ENCODE measurements at places on chromosomes 11 and 22.

- no peak for DNase-seq
Measured at GRCh38 chr11:73962101-73962705, 11.4 kb downstream of the DNAJB13 start.

- peak; percentile 89 for DNase-seq
Measured at GRCh38 chr22:36065775-36066544, 37.3 kb upstream of the RBFOX2 start.

- no peak for DNase-seq
Measured at GRCh38 chr11:46351148-46351547, 3.9 kb downstream of the DGKZ start.

GRCh38 chr22:22348815-22349454 is 104.3 kb downstream of the VPREB1 start:
- no peak for DNase-seq

- no peak for DNase-seq
Measured at GRCh38 chr11:6219359-6219758, 14.0 kb downstream of the C11orf42 start.

GRCh38 chr22:44179196-44179988 is 1.3 kb upstream of the PARVG start:
- DNase-seq, result no peak

DNA sequence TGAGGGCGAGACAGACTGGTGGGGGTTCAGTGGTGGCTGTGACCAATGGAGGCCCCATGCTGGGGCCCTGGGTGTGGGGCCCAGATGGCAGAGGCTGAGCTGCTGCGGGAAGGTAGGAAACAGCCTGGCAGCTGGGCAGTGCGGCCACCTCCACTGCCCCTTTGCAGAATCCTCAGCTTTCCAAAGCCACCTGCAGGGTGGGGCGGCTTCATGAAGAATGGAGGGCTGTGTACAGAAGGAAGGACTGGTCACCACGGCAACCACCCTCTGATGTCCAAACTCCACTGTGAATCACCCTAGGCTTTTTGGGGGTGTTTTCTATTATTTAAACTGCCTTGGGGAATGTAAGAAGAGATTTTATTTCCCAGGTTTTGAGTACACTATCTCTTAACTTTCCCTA is 166.3 kb upstream of the NAV2 start:
- no peak for DNase-seq

DNA sequence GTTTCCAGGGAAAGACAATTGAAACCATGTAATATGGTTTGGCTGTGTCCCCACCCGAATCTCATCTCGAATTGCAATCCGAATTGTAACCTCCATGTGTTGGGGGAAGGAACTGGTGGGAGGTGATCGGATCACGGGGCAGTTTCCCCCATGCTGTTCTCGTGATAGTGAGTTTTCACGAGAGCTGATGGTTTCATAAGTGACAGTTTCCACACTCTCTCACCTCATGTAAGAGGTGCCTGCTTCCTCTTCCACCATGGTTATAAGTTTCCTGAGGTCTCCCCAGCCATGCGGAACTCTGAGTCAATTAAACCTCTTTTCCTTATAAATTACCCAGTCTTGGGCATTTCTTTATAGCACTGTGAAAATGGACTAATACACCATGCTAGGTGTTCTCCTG is 148.3 kb upstream of the CADM1 start:
- no peak for DNase-seq

DNA sequence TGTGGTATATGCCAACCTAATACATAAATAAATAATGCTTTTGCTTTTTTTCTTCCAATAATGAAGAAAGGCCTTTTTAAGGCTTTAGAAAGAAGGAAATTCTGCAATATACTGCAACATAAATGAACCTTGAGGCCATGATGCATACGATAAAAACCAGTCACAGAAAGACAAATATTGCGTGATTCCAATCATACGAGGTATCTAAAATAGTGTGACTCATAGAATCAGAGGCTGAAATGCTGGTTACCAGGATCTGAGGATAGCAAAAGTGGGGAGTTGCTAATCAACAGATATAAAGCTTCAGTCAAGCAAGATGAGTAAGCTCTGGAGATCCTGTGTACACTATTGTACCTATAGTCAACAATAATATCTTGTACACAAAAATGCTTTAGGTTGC is 24.2 kb downstream of the MS4A6A start:
- no peak for DNase-seq

GRCh38 chr11:20599221-20600019 is at the start of gene SLC6A5:
SLC6A5 (plus strand) TSS chr11:20599608; CDS start chr11:20599673, 65 bp downstream.
- peak; percentile 75 for DNase-seq

GRCh38 chr11:65505466-65506289 is 6.8 kb downstream of the MALAT1 start:
- DNase-seq, result no peak

DNA sequence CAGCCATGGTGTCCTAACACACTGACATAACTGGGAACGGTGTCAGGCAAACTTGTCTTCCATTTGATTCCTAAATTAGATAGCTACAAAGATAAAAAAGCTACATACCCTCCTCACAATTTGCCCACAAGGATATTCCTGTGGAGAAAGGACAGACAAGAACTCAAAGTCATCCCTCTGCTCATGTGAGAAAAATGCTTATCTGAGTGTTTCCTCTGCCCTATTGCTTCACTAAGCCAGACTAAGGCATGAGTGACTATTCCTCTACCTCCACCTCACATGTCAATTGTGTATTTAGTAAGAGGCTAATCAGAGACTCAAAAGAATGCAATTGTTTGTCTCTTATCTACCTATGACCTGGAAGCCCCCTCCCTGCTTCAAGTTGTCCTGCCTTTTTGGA is 247.7 kb downstream of the DDX10 start:
- DNase-seq, result no peak

DNA sequence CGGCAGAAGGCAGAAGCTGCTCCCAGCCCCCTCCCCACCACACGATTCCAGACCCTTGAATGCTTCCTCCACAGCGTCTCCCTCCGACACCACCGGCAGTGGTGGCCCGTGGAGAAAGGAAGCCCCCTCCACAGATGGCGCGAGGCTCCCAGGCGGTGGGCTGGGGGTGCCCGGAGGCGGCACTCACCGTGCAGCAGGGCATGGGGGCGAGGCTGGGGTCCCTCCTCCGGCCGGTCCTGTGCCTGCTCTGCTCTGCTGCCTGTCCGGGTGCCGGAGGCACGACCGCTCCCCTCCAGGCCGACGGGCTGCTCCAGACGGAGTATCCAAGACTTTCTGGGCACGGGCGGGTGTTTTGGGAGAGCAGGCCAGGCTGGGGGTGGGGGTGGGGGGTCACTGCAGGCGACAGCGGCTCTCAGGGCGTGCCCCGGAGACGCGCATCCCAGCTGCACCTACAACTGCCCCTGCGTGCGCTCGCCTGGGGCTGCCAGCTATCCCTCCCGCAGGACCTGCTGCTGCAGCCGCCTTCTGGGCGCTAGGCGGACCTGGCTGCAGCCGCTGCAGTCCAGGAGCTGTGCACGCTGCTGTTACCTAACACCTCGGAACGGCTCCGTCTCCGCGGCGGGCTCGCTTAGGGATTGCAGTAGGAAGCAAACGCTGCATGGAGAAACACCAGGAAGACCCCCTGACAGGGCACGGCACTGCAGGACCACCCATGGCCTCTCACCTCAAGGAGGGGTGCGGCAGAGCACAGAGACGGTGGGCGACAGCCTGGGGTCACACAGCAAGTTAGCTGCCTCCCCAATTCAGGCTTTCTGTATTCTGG is 15.2 kb downstream of the MRGPRG start:
- DNase-seq, result no peak

- no peak for DNase-seq
Measured at GRCh38 chr11:27111896-27112295, 71.3 kb downstream of the BBOX1 start.

GRCh38 chr11:61293867-61294716 is 1.0 kb downstream of the VWCE start:
- DNase-seq, result peak; percentile 29

GRCh38 chr11:94325681-94326080 is 21.3 kb downstream of the IZUMO1R start:
- DNase-seq, result no peak

- no peak for DNase-seq
Measured at GRCh38 chr22:41620589-41621098, at the start of gene DESI1. DESI1 (minus strand) TSS chr22:41621043; CDS start chr22:41620839, 204 bp downstream.

DNA sequence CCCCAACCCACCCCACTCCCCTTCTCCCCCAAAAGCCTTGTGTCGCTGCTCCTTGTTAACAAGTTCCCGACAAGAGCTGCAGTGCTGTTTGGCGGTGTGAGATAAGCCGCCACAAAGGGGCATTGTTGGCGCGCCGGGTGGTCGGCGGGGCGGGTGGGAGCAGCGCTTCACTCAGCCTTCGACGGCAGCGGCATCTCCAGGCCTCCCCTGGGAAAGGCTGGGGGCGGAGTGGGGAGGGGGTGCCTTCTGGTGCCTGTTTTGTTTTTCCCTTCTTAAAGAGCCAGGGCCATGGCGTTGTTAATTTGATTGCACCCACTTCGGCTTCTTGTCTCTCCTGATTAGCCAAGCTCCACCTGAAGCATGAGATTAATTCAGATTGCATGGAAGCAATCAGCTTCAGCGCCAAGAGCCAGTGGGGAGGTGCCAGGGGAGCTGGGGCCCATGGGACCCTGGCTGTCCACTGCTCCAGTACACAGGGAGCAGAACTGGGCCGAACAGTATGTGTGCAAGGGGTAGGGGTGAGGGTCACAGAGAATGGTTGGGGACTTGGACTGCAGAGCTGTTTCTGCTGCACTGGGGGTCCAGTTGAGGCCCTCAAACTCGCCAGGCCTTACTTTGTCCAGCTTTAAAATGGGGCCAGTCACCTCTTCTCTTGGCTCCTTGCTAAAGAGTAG is 165.1 kb downstream of the CEP164 start:
- peak; percentile 60 for DNase-seq

DNA sequence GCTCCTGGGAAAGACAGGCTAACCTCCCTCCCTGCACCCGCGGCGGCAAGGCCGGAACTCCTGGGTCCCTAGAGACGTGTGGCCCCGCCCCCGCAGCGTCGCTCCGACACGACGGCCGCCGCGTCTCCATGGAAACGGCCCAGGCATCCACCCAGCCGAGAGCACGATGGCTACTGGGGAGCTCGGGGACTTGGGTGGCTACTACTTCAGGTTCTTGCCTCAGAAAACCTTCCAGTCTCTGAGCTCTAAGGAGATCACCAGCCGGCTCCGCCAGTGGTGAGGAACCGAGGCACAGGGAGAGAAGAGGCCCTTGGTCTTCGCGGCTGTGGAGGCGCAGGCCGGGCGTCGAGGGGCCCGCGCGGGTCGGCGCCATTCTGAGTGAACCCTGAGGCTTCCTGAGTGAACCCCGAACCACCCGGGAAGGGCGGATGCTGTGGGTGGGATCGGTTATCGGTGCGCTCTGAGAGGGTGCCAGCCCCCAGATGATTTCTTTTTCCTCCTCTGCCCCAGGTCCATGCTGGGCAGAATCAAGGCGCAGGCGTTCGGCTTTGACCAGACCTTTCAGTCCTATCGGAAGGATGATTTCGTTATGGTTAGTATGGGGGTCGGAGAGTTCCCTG is at the start of gene CFAP300:
Gene CFAP300 (plus strand): TSS at position 133 of the 620 bp plus-strand sequence. CDS start 34 bp downstream, at position 167.
- DNase-seq, result peak; percentile 70

- no peak for DNase-seq
Measured at GRCh38 chr11:26762089-26762488, 40.2 kb upstream of the SLC5A12 start.

DNA sequence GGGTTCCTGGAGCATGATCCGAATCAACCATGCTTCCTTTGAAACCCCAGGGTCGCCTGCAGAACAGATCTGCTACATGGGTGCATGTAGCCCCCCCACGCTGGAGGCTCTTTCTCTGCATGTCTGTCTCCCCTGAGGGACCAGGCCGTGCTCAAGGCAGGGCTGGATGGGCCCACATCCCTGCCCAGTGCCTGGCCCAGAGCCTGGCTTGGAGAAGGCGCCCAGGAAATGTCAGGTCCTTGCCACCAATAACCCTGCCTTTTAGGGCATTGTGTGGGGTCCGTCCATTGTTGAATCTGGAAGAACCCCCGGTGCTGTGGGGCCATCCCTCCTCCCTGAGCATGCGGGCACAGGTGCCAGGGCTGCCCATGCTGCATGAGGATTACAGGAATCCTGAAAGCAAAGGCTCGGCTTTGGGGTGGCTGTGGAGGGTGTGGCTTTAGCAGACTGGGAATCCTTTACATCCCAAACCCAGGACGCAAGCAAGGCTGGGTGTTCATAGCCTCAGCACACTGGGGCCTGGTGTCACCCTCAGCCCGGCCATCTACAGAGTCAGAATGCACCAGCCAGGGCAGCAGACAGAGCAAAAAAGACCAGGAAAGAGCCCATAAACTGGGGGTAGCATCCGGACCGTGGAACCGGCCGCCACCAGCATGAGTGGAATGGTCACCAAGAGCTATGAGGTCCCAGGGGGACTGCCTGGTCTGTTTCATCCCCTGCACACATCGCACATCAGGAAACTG is 48.2 kb downstream of the RTL6 start:
- DNase-seq, result no peak

GRCh38 chr22:19596680-19597398 is 72.6 kb upstream of the CLDN5 start:
- DNase-seq, result no peak

DNA sequence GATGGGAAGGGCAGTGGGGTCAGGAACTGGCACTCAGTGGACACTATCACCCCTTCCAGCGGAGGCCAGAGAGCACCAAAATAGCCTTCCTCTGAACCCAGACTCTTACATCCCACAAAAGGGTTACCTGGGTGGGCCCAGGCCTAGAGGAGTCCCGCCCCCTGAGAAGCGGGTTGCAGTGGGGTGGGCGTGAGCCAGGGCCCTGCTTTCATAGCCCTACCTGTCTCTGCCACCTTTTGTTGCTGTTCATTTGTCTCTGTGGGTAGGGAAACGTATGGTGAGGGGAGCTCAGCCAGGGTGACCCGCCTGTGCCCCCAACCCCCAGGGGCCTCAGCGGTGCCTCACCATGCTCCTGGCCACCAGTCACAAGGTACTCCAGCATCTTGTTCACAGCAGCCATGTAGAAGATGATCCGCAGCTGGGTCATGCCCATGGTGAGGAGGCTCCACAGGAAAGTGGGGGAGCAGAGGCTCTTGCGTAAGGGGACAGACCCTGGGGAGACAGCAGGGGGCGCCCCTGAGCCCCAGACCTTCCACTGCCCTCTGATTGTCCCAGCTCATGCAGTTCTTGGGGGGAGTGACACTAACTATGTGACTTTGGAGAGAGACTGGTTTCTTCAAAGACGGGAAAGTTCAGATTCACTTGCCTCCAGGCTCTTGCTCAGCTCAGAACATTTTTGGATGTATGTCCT is 24.0 kb downstream of the SLC43A1 start:
- DNase-seq, result peak; percentile 49

- DNase-seq, result no peak
Measured at GRCh38 chr11:129012880-129013279, 70.2 kb upstream of the TP53AIP1 start.

DNA sequence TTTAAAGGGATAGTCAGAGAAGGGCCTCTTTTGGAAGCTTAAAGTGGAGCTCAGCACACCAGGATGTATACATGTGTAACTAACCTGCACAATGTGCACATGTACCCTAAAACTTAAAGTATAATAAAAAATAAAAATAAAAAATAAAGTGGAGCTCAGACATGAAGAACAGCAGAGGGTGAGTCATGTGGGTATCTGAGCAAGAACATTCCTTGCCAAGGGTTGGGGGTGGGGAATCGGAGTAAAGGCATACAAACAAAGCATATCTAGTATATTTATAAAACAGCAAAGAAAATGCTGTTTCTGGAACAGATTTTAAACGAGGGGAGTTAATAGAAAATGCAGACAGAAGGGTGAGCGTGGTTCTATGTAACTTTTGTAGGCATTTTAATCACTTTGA is 562.6 kb upstream of the ANO3 start:
- DNase-seq, result no peak

GRCh38 chr11:17979770-17980371 is 33.0 kb downstream of the SERGEF start:
- peak; percentile 26 for DNase-seq

Data from neural crest cell (in vitro differentiated cells).